ENCODE measurements at places on chromosomes 13 and 19.

- DNase-seq = no peak
These were observed 4.2 kb downstream of the TSPAN16 start for GRCh38 chr19:11299946-11300810.

DNA sequence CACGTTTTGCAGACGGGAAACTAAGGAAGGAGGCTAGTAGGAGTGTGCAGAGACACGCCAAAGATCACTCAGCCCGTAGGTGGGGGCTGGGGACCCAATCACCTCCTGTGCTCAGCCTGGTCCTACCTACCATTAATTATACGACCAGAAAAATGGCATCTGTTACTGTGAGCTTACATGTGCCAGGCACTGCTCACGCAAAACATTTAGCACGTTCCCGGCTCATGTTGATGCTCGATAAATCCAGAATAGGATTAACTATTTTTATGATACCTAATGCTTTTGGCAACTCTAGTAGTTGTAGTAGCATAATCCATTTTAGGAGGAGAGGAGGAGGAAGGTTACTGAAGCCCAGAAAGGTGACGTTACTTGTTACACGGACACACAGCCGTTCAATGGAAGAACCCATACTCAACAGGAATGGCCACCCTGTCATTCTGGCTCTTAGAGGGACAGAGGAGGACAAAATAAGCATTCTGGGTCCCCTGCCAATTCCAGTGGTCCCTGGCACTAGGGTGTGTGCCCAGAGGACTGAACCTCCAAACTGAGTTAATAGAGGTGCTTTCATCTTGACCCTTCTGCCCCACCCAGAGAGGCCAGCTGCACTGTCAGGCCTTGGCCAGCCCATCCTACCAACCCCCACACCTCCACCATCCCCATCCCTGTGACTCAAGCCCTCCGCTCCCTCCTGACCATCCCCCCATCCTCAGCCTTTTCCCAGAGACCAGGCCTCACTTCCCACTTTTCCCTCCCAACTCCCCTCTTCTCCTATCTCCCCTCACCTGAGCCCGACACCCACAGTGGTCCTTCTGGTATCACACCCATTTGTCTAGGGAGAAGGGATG lies 5.0 kb upstream of the EML2 start:
- no peak for DNase-seq

DNA sequence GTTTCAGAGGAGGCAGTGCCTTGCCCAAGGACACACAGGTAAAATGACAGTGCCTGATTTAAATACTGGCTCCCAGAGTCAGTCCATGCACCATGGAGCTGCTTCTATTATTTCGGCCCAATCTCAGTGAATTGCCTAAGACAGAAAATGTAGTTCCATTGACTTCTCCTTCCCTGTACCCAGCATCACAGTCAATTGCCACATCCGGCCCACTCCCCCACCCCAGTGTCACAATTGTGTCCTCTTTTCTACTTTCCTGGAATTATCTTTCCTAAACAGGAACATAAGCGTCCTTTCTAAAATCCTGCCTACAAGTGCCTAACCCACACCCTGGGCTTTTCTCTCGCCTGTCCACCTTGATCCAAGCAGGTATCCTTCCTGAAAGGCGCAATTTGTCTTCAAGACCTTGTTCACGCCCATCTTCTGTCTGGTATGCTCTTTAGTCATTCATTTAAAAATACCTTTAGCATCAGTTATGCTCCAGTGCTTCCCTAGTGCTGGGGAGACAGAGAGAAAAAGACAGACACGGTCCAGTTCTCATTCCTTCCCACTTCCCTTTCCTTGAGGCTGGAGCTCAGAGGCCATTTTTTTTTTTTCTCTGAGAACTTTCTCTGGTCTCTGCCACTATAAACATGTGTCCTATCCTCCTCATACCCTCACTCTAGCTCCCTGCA lies 411.4 kb downstream of the LIG4 start:
- DNase-seq = no peak

DNA sequence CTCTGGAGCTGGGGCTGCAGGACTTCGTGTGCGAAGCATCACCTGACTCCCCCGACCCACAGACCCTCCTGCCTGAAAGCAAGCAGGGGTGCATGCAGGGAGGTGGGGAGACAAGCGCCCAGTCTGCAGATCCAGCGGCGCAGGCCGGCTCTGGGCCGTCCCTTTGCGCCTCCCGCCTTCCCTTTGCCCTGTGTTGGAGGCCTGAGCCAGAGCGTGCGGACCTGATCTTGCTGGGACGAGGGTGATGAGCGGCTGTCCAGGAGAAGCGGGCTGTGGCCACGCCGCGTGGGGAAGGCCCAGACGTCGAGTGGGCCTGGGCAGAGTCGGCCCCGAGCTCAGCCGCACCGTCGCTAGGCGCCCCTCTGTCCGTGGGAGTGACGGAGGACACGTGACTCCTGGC lies 5.3 kb upstream of the GRTP1 start:
- DNase-seq = no peak

DNA sequence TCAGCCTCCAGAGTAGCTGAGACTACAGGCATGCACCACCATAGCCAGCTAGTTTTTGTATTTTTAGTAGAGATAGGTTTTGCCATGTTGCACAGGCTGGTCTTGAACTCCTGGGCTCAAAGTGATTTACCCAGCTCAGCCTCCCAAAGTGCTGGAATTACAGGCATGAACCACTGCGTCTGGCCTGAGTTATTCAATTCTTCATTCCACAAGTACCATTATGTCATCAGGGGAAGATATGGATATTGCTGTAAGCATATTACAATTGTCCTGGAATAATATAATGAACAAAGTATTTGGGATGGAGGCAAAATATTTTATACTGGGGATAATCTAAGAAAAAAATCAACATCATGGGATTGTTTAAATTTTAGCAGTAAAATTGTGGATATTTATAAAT lies 646.0 kb upstream of the SLITRK6 start:
- no peak for DNase-seq

DNA sequence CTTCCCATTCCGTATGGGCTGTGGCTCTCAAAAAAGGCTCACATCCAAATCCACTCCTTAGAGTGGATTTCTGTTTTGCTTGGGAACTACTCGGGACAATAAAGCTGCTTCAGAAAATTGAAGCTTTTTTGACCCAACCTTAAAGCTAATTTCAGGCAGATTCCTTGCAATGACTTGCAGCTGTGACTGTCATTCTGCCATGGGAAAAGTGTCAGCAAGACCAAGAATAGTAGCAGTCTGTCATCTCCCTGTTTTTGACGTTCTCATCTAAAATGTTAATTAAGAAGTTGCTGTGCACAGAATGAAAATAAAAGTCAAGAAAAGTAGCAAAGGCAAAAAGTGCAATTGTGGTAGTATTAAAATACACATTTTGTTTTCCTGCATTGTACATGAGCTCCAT lies 304.7 kb downstream of the COG6 start:
- DNase-seq = no peak

GRCh38 chr19:2534423-2535013 lies 58.6 kb downstream of the GADD45B start:
- no peak for DNase-seq
